ENCODE measurements at places on chromosomes 5 and 9.

DNA sequence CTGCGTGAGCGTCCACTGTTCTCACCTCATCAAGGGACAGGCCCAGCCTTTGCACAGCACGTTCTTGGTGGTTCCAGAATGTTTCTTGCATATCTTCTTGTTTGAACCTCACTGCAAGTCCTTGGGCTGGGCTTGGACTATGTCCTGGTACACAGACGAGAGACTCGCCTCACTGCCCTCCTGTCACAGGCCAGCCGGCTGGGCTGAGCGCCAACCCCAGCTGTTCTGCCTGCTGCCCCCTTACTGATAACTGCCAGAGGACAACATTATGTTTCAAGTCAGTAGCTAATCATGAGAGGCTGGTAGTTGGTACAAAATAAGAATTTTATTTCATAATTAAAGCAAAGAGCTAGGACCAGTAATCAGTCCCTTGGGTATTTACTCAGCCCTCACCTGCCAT is 52.8 kb upstream of the LRRTM2 start:
- DNase-seq, result no peak

- DNase-seq, result no peak
Measured at GRCh38 chr5:138468133-138468965, 3.1 kb downstream of the EGR1 start.

DNA sequence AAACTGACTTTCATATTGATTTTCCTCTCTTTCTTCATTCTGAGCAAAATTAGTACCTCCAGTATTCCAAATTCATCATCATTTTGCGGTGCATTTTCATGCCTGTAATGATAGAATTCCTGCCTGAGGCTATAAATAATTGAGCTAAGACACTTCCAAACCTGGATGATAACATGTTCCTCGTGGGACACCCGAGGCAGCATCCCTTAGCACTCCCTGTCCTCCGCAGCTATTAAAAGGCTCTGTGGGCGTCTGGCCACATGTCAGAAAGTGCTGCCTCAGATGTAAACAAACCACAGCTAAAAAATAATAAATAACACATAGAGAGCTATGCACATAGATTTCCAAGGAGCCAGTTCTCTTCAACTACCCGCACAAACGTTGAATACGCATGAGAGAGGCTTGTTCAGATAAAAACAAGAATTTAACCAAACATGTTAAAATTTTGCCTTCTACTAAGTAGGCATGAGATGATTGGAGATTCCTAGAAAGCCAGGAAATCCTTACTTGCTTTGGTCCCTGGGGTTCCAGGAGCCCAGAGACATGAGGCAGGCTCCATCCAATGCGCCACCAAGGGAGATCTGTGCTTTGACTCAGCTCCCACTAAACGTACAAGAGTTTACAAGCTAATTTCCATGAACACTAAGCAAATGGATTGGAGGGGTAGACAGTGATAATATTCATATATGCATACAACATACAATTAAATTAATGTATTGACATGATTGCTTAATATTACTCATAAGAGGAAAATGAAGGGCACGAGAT is 82.7 kb downstream of the SHC3 start:
- no peak for DNase-seq

GRCh38 chr5:179196405-179197079 is 136.4 kb downstream of the ZNF354C start:
- DNase-seq, result no peak

DNA sequence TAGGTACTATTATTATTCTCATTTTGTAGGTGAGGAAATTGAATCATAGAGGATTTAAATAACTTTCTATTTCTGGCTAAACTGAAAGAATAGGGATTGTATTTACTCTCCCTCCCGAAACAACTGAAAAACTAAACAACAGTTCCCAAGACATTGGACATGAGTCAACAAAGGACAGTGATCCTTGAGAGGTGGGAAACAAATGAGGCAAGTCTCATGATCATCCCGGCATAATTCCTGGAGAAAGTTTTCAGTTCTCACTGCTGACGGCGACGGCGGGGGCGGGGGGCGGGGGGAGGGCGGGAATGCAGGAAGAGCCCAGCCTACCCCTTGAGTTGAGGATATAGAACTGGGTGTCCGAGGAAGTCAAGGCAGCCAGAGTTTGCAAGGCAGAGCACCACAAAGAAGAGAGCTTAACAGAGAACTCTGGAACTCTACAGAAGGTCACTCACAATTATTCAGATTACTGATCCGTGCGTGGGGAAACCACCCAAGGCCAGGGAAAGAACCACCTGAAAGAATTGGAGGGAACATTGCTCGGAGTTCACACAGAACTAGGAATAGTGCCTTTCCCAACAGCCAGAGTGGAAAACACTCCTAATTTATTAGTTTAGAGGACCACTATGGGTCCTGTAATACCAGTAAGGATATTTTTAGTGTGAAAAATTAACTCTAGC is 27.4 kb upstream of the WHRN start:
- DNase-seq, result no peak

DNA sequence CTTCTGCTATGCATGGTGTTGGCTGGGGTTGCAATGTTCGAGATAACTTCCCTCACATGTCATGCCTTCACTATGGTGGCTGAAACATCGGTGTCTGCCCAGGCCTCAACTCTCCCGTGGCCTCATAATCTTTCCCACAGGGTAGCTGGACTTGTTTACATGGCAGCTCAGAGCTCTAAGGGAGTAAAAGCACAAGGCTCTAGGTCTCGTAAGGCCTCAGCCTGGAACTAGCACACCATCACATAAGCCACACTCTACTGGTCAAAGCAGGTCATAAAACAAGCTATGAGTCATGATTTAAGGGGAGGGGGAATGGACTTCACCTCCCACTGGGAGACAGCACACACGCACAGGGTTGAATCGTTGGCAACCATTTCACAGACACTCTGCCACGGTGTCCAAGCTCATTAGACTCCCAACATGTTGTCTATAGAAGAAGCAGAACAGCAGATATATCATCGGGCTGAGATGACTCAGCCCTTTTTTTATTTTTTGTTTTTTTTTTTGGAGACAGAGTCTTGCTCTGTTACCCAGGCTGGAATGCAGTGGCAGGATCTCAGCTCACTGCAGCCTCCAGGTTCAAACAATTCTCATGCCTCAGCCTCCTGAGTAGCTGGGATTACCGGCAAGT is 66.8 kb upstream of the IL17B start:
- no peak for DNase-seq
